ENCODE measurements at places on chromosomes 3 and 15. TPM values are rescaled to one million over a fixed set of nuclear protein-coding genes. Genes with fewer than 3 reads are reported as not detected.

HACL1 gene
- total RNA-seq = 25.3 TPM

PLSCR2 gene
- not detected for total RNA-seq

VILL gene
- total RNA-seq = 14.2 TPM

GOLGA8M gene
- total RNA-seq = not detected

RASGRP1 gene
- total RNA-seq = 44.9 TPM

IQCH gene
- 1.4 TPM for total RNA-seq

BBX gene
- total RNA-seq = 43.1 TPM

CCR9 gene
- total RNA-seq = not detected

PTPRG gene
- 0.37 TPM for total RNA-seq

KNG1 gene
- not detected for total RNA-seq

- DNase-seq = no peak
These were observed 64.9 kb downstream of the CDIN1 start for GRCh38 chr15:36644191-36644896.

DNA sequence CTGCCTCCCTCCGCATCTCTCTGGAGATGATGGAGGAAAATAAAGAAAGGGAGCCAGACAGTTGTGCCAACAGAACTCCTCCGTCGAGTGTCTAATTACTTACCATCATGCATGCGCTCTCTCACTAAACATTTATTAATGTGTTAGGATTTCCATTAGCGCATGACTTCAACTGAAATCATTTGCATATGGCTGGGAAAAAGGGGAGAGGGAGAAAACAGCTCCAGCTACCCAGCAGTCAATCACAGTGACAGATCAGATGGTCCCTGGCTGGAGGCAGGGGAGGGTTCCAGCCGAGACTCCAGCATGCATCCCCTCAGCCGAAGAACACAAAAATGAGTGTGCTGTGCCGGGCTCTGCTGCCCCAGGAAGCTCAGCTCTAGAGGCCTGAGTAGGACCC, 6.8 kb upstream of the RHO start:
- DNase-seq = no peak

DNA sequence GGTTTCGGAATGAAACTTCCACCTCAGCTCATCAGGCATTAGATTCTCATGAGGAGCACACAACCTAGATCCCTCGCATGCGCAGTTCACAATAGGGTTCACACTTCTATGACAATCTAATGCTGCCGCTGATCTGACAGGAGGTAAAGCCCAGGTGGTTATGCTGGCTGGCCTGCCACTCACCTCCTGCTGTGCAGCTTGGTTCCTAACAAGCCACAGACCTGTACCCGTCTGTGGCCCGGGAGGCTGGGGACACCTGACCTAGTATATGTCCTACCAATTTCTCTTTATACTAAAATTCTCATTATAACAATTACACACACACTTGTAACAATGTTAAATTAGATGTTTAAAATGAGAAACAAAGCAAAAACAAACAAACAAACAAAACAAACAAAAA, 172.2 kb downstream of the SLC9A9 start:
- DNase-seq = no peak

- DNase-seq = no peak
These were observed 145.7 kb upstream of the NR2E3 start for GRCh38 chr15:71664622-71665021.

DNA sequence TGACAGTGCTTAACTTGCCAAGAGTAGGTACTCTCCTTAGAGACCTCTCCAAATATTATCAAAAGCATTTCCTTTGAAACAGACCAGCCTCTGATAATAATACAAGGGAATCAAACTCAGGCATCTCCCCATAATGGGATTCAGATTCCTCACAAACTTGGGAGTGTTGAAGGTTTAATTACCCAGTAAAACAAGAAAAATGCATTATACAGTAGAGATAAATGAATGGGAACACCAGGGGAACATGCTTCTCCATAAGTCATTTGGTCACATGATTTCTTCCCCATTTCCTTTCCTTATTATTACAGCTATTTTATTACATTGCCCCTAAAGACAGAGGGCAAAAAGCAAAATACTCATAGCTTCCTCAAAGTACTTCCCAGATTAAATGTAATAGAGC, 325.0 kb upstream of the CDIN1 start:
- no peak for DNase-seq

DNA sequence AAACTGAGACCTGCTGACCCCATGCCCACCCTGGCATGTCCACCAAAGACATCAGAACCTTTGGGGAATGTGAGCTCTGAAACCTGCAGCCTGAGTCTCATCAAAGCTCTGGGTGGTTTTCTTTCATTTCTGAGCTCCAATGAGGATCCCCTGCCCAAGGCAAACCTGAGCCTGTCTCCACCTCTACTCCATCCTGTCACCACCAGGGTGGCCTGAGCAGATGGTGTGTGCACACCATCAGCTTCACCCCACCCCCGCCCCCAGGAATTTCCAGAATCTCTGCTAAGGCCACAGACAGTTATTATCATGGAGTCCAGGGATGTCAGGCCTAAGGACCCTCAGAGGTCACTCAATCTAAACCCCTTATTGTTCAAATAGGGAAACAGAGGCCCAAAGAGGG, 1.3 kb downstream of the XIRP1 start:
- DNase-seq = no peak

DNA sequence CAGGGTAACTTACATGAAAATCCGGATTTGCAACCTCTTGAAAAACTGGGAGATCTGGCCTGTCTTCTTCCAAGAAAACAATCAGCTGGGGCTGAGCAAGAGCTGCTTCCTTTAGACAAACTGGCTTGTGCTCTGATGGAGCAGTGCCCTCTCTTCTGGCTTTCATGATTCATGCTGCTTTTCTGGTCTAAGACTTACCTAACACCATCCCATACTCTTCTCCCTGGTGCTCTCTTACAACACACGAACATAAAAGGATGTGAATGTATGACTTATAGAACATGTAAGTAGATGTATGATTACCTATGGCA, 9.9 kb downstream of the TJP1 start:
- no peak for DNase-seq

GRCh38 chr15:89912674-89913396, at the start of gene ARPIN:
Gene ARPIN (minus strand): TSS chr15:89912952. CDS start chr15:89912835, 117 bp downstream.
- no peak for DNase-seq

- DNase-seq = peak; percentile 44
These were observed 8.6 kb downstream of the ZNF445 start for GRCh38 chr3:44468572-44469520.

GRCh38 chr15:95669146-95669922, 661.2 kb upstream of the NR2F2 start:
- no peak for DNase-seq

- DNase-seq = no peak
These were observed 251.7 kb downstream of the GABRB3 start for GRCh38 chr15:26521130-26521529.

- DNase-seq = peak; percentile 32
These were observed 19.0 kb upstream of the CSTA start for GRCh38 chr3:122305818-122306621.

- DNase-seq = no peak
These were observed 241.8 kb upstream of the SLCO3A1 start for GRCh38 chr15:91611561-91612323.

DNA sequence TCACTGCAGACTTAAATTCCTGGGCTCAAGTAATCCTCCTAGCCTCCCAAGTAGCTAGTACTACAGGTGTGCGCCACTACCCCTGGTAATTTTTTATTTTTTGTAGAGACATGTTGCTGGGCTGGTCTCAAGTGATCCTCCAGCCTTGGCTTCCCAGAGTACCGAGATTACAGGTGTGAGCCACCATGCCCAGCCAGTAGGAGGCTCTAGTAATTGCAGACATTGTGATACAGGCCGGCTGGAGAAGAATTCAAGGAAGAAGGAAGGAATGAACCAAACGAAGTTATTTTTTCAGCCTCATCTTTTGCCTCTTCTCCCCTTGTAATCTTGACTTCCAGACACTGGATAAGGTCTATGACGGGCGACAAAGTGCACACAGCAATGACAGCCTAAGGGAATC, 3.2 kb upstream of the PPP4R2 start:
- DNase-seq = no peak

GRCh38 chr3:157502916-157503595, at the start of gene VEPH1:
Gene VEPH1 (minus strand): TSS chr3:157503416. CDS start chr3:157495349, 8,067 bp downstream.
- DNase-seq = no peak

DNA sequence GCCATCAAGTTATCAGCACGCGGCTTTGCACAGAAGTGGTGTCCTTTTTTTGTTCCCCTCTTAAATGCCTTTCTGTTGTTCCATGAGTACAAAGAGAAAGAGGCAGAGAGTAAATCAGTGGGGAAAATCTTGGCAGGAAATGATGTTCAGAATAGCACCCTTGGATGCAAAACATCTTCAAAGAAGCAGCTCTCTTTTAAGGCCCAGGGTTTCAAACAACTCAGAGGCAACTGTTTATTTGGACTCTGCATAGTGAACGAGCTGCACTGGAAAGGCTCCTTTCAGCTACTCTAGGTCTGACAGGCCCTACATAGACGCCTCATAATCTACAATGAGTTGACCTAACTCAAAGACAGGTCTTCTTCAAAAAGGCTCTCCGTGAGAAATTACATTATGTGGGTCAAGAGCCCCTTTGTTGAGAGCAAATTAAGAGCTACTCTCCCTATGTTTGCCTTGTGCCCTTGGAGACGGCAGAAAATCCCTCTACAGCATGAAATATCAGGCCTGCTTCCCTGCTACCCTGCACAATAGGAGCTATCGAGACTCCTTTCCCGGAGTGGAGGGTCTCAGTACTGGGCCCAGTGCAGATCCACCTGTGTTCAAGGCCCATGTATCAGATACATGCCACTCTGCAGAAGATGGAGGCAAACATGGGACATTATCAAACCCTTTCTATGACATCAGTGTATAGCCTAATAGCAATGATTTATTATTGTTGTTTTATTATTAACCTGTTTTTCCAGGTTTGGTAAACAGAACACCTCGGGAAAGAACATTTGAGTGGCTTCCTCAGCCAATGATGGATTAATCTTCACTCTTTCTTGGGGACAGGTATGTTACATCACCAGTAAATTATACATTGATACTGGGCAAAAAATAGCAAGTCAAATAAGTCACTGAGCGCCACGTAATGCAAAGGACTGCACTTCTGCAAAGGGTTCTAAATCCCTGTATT, 53.1 kb downstream of the HEG1 start:
- DNase-seq = peak; percentile 21

DNA sequence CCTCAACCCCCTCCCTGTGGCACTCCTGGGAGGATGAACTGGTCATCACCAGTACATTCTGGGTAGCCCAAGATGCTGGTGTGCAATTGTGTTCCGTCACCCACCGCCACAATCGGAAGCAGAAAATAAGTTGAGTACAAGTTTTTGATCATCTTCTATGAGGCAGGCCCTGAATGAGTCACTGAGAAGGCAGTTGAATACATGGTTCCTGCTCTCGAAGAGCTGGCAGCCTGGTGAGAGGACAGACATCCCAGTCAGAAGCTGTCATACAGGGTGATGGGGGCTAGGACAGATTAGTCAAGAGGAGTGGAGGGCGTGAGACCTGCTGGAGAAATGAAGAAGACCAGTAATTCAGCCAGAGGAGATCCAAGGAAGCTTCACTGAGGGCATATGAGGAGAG, 6.2 kb downstream of the CEMIP start:
- DNase-seq = no peak

DNA sequence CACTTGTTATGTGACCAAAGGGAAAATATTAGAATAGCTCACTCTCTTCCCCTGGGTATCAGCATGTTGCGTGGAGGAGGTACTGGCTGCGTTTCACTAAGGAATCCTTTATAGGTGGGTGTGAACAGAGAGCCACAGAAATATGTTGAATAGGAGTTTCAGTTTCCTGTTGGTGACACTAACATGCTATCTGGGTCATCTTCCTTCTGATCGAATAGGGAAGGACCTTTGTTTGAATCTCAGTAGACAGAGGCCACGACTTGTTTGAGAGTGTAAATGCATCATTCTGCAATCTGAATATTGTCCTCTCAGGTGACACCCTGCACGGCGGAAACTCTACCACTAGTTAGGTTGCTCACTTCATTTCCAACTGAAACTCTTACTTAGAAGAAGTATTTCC, 157.9 kb upstream of the SLC2A2 start:
- DNase-seq = peak; percentile 42

Measured in activated naive CD4-positive, alpha-beta T cell treated with anti-CD3 and anti-CD28 coated beads for 36 hours (primary cell).